ENCODE measurements at places on chromosomes 7 and 10. TPM values are rescaled to one million over a fixed set of nuclear protein-coding genes. Genes with fewer than 3 reads are reported as not detected.

- no peak for DNase-seq
These were observed 553.6 kb upstream of the GHITM start for GRCh38 chr10:83585686-83586085.

HMX3 gene
- not detected for total RNA-seq

GRCh38 chr7:137546671-137547070 is 203.1 kb upstream of the PTN start:
- no peak for DNase-seq

DNA sequence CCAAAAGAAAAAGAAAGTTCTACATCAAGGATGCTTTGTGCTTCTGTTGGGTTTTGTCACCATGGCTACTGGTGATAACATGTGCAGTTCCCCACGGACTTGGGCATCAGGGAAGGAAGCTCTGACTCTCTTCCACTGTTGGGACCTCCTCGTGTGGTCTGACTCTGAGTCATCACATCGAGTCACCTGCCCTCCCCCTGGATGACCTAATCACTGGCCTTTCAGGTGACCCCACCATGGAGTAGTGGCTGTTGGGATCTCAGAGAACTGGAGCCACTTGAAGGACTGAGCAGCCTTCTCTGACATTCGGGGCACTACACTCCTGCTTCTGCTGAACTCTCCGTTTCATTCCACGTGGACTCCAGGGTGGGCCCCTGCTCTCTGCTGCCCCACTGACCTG is 60.8 kb upstream of the DOCK1 start:
- DNase-seq, result no peak

- DNase-seq, result no peak
These were observed 182.2 kb downstream of the SPAG6 start for GRCh38 chr10:22527520-22527919.

RBAK gene
- 7.2 TPM for total RNA-seq

GPR15LG gene
- total RNA-seq, result not detected

GRCh38 chr7:7505915-7506314 is 29.8 kb downstream of the COL28A1 start:
- DNase-seq, result no peak

DNA sequence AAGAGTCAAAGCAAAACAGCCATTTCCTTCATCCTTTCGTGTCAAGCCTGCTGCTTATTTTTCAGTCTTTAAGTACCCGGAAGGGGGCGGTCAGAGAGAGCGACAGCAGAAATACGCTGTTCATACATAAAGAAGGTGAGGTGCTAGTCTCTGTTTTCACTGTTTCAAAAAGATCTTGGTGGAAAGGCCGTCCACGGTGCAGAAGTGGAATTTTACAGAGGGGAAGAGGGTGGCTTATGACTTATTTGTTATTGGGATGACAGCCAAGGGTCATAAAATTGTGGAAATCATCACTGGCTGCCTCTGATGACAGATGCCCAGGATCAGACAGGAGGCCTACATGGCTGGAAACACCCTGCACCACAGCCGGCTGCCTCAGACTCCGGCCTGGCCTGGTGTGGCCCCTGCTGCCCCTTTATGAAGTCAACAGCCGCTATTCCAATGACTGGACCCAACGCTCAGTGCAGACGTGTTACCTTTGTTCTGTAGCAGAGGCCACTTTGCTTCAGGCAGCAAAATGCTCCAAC is 57.0 kb downstream of the HIPK2 start:
- no peak for DNase-seq

- no peak for DNase-seq
These were observed 101.7 kb downstream of the AUTS2 start for GRCh38 chr7:69699931-69700330.

Measured in psoas muscle (tissue), 8 donors.